Left kidney (tissue), 8 donors: ENCODE measurements at places on chromosomes 4 and X.

DNA sequence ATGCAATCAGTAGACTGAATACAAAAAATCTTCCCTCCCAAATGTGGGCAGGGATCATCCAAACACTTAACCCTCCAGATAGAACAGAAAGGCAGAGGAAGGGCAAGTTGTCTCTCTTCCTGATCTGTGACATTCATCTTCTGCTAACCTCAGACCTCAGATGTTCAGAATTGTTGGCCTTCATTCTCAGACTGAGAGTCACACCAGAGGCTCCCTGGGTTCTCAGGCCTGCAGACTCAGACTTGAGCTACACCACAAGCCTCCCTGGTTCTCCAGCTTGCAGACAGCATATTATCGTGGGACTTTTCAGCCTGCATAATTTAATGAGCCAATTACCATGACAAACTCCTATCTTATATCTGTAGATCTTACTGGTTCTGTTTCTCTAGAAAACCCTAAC lies 1471.6 kb upstream of the ADGRL3 start:
- no peak for DNase-seq

DNA sequence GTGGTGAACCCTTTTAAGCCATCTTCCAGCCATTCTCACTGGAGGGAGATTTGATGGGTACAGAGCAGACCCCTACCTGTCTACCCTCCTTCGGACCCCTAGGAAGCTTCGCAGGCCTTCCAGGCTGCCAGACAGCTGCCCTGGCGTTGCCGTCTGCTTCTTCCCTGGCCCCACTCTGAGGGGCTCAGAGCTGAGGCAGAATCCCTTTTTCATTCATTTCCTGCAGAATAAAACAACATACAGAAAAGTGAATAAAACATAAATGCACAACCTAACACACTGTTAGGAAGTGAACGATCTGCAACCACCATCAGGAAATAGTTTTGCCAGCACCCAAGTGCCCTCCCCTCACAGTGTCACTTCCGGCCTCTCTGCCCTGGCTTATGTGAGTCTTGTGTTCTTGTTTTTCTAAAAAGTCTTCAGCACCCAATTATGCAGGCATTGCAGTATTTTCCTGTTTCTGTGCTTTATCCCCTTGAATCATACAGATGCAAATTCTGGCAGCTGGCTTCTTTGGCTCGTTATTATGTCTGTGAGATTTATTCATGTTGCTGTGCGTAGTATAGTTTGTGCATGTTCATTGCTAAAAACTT lies 5.6 kb upstream of the ADD1 start:
- DNase-seq: no peak

- no peak for DNase-seq
Observed at GRCh38 chr4:24468071-24468470, 116.3 kb downstream of the DHX15 start.

DNA sequence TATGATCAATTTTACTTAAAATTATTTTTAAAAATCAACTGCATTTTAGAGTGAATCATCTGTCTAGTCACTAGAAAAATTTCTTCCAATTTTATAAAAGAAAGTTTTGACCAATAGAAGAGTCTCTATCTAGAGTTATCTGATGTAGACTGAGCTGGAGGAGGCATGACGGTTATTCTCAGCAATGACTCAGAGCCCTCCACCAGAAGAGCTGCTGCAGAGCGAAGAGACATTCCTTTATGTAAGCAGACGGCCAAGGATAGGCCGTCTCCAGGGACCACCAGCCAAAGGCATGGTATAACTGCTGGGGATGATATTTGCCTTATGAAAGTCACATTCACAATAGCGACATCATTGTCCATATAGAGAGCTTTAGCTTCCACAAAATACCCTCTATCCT lies 23.0 kb downstream of the LDB2 start:
- no peak for DNase-seq

DNA sequence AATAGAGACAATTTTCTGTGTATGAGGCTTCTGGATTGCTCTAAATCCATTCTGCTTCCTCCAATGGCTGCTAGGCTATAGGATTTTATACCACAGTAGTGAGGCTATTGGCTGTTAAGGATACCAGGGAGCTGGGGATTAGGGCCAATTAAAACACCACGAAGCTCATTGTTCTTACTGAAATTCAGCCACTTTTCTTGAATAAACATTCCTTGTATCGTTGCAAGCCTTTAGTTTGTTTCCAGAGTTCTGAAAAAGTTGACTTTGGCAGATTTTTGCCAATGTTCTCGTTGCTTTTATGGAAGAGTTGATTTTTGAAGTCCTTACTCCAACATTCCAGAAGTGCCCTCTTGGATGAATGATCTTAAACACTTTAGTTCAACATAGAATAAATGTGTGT lies 238.4 kb upstream of the TEX13A start:
- no peak for DNase-seq

DNA sequence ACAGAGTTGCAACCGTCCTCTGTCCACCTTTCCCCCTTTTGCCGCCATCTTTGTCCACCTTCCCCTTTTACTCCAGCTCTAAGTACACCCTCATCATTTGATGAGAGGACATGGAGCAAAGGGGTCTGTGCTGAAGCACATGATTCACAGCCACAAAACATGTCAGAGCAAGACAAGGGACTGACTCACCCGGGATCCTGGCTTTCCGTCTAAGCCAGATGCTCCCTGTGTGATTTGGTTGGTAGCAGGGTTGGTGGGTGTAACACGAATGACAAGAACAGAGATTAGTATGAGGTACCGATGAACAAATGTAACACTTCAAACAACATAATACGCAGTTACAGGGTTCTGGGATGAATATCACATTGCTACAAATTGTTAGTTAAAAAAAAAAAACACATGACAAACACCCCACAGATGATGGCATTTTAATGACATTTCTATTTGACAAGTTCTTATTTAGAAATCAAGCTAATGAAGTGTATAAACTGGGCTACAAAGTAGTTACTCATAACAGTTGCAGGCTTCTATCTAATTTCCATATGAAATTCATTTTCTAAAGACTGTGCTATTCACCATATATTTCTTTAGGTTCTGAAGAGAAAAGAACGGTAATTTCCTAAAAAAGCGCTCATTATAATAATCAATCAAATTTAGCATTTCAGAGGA lies 71.4 kb upstream of the ETNPPL start:
- no peak for DNase-seq

DNA sequence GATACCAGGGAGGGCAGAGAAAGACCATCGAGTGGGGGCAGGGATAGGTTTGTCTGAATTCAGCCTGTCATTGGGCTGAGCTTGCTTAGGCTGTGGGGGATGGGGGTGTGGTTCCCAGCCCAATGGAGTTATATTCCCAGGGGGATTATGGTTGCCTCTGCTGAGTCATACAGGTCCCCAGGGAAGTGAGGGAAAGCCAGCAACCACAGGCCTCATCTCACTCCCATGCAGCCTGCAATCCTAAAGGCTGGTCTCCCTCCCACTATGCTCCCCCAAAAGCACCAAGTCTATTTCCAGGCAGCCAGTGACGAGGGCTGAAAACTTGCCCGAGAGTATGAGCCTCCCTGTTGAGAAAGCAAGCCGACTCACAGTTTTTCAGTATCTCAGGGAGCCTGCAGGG lies 39.3 kb downstream of the AFM start:
- DNase-seq: no peak

- no peak for DNase-seq
Observed at GRCh38 chrX:21700967-21701366, 42.8 kb upstream of the KLHL34 start.

GRCh38 chr4:82213485-82214417 lies 160.0 kb downstream of the HNRNPD start:
- no peak for DNase-seq

DNA sequence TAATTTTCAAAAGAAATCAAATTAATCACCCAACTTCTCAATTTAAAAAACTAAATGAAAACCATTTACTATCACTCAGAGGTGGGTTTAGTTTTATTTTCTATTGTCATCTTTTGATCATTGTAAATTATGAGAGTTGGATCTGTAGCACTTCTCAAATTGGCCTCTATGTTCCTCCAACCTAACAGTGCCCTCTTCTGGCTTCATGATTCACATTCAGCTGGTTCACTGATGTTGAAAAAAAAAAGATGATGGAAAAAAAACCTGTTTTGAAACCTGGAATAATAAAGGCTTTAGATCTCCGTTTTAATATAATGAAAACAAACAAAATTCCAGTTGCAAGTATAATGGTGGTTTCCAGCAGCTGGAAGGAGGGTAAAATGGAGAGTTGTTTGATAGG lies 2.4 kb upstream of the NBDY start:
- DNase-seq: no peak

GRCh38 chr4:8260656-8261111 lies 8.9 kb upstream of the HTRA3 start:
- no peak for DNase-seq

DNA sequence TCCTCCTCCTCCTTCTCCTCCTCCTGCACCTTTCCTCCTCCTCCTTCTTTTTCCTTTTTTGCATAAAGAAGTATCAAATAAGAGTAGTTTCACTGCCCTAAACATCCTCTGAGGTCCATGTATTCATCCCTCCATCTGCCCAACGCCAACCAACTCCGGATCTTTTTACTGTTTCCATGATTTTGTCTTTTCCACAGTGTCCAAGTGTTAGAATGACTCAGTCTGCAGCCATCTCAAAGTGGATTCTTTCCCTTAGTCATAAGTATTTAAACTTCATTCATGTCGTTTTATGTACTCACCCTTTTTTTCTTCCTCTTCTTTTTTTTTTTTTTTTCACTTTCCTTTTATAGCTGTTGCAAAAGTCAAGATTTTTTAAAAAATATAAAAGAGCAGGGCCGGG lies 12.9 kb downstream of the CSF2RA start:
- no peak for DNase-seq

- no peak for DNase-seq
Observed at GRCh38 chr4:112642526-112642925, 5.6 kb downstream of the LARP7 start.

- DNase-seq: no peak
Observed at GRCh38 chr4:23163647-23164436, 471.1 kb downstream of the GBA3 start.

DNA sequence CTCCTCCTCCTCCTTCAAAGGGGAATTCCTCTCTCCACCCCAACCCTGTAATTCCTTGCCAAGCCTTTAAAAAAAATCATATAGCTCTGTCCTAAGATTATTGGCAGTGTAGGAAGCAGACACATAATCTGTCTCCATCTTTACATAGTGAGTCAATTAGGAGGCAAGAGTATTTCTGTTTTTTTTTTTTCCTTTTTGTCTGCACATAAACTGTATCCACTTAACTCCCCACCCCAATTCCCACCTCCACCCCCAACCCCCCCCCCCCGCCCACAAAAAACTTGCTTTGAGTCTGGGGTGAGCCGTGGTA lies 182.5 kb downstream of the RASL11B start:
- no peak for DNase-seq

- peak; percentile 40 for DNase-seq
Observed at GRCh38 chrX:152904151-152905080, 6.5 kb downstream of the ZNF185 start.

DNA sequence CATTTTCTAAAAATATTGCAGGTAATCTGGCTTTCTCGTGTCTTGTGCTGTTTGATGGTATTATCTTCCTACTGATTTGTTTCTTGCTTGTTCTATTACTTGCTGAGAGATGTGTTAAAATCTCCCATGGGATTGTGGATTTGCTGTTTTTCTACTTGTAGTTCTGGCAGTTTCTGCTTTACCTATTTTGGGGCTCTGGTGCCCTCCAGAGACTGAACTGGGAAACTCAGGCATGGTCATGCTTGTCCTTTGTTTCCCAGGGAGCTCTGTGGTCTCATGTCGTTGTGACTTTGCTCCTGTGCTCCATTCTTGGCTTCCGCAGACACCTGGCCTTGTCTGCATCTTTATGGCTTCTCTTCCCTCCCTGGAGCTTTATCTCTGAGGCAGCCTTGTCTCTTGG lies 39.5 kb downstream of the NSD2 start:
- peak; percentile 57 for DNase-seq

DNA sequence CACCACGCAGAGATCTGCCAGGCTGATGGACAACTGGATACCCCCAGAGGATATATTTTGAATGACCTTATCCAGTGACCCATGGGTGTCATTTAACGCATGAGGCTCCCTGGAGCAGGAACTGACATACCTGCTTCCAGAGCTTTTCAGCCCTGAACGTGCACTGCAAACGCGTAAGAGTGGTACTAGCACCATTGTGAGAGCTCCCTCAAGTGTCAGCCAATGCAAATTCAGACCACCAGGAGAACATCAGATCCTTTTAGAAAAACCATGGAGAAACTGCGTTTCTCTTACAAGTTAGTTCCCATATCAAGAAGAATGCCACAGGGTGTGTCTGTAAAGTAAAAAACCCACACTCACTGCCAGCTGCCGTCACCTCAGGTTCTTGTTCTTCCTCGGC lies 7.3 kb downstream of the TREX2 start:
- peak; percentile 21 for DNase-seq
